ENCODE measurements at places on chromosomes 4 and X.

DNA sequence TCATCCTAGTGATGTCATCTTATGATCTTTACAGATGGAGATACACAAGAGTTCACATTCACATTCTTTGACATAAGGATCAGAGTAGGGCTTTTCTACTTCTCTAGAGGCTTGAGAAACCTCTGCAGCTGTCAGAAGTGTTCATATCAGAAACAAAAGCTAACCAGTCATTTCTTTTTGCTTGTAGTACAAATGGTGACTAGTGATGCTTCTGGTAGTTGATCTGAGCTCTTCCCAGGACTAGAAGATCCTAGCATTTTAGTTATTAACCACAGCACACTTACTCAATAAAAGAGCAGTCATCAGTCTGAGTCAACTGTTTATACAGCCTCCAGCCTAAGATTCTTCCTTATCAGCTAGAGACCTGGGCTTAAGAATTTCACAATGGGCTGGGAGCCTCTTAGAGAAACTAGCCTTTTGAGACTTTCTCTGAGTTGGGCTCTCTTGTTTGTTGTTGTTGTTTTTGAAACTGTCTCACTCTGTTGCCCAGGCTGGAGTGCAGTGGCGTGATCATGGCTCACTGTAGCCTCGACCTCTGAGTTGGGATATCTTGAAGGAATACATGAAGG, 84.1 kb downstream of the TMEM164 start:
- DNase-seq = no peak

GRCh38 chr4:105058177-105058812, 88.4 kb upstream of the TET2 start:
- DNase-seq = no peak

GRCh38 chr4:2320746-2321145, 58.8 kb upstream of the MXD4 start:
- no peak for DNase-seq

DNA sequence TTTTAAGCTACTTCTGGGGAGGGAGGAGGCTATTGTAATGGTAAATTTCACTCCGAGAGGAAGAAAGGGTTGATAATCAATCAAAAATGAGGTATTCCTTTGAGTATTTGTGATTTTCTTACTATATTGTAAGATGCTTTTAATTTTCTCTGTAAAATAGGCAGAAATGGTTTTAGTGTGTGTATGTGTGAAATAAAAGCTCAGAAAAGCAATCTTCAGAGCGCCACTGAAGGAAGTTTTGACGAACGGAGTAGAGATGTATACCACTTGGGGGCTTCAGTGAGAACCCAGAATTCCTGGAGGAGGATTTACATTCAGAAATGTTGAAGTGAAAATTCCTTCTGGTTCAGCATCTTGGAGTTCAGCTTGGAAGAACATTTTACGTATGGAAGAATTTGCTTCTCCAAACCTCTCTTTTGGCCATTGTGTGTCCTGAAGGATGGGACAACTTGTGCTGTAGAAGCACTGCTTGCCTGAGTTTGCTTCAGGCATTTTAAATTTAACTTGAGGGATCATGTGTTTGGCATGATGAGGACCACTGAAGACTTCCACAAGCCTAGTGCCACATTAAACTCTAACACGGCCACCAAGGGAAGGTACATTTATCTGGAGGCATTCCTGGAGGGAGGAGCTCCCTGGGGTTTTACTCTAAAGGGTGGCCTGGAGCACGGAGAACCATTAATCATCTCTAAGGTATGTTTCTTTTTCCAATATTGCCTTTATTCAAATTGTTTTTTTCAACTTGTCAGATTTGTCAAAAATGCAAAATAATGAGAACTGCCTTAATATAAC, 695 bp downstream of the SHROOM3 start:
- DNase-seq = no peak

GRCh38 chr4:180098586-180098985, 2144.6 kb upstream of the TENM3 start:
- no peak for DNase-seq

DNA sequence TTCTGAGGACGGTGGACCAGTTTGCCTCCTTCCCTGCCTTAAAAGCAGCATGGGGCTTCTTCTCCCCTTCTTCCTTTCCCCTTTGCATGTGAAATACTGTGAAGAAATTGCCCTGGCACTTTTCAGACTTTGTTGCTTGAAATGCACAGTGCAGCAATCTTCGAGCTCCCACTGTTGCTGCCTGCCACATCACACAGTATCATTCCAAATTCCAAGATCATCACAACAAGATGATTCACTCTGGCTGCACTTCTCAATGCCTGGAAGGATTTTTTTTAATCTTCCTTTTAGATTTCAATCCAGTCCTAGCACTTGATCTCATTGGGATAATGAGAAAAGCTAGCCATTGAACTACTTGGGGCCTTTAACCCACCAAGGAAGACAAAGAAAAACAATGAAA, 255.3 kb downstream of the RAPGEF2 start:
- no peak for DNase-seq

DNA sequence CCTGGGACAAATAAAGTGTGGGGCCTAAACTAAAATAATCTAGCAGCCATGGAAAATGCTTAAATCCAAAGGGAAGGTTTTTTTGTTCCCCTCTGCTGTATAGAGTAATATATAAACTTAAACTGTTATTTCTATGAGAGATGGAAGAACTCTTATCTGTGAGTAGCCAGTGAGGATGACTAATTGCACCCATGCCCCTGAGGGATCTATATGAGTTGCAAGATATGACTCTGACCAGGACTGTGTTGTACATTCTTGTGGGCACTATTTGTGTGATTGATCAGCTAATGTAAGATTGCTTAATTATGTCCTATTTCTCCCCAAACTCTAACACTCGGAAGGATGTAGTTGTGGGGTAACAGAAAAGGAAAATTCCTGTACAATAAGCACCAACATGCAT, 35.2 kb upstream of the AMBN start:
- DNase-seq = no peak

GRCh38 chrX:39445336-39445735, 644.1 kb downstream of the MID1IP1 start:
- no peak for DNase-seq

GRCh38 chr4:144591401-144591800, 54.6 kb upstream of the HHIP start:
- no peak for DNase-seq

GRCh38 chr4:174928174-174928573, 10.0 kb downstream of the ADAM29 start:
- no peak for DNase-seq

GRCh38 chrX:40154250-40154852, 56.6 kb upstream of the BCOR start:
- no peak for DNase-seq

GRCh38 chr4:77697860-77698590, 92.4 kb downstream of the CXCL13 start:
- DNase-seq = no peak

GRCh38 chr4:75434105-75434504, 80.1 kb downstream of the RCHY1 start:
- DNase-seq = no peak

GRCh38 chr4:9146967-9147366, 23.2 kb upstream of the FAM90A26 start:
- DNase-seq = no peak

- DNase-seq = no peak
Measured at GRCh38 chr4:55615008-55615407, 21.1 kb downstream of the NMU start.

DNA sequence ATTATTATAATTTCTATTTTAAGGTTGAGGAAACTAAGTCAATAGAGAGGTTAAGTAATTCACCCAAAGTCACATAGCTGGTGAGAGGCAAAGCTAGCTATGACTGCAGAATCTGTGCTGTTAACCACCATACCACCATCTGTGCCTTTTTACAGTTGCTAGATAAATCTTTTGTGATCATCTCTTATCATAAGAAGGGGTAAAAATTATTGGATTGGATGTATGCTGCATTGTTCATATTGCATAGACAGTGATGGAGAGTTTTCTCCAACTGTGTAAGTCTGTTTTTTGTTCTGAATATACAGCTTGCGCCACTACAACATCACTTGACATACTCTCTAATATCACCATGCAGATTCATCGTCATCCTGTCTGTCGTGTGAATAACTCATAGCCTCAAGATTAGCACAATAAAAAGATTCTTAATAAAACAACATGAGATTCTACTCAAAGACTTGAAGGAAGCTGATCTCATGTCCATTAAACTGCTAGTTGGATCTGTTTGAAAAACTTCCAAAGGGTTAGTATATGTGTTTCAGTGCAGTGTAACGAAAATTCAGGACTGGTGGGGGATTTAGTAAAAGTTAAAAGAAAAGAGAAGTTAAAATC, 495.9 kb downstream of the SPRY1 start:
- DNase-seq = no peak

DNA sequence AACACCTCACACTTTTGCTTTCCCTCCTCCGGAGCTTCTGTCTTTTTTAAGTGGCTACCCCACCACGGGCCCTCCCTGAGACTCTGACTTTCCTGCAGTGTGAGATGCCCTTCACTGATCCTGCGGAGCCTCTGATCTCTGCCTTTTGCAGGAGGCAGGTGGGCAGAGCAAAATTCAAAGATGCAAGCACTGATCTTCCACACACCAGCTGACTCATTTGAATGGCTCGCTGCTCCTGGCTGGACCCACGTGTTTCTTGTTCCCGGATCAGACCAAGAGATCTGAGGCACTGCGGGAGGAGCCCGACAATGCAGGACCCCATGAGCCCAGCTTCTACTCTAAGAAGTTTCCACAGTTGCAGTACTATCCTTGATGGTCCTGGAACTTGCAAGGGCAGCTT, 1607.9 kb upstream of the TENM3 start:
- no peak for DNase-seq

DNA sequence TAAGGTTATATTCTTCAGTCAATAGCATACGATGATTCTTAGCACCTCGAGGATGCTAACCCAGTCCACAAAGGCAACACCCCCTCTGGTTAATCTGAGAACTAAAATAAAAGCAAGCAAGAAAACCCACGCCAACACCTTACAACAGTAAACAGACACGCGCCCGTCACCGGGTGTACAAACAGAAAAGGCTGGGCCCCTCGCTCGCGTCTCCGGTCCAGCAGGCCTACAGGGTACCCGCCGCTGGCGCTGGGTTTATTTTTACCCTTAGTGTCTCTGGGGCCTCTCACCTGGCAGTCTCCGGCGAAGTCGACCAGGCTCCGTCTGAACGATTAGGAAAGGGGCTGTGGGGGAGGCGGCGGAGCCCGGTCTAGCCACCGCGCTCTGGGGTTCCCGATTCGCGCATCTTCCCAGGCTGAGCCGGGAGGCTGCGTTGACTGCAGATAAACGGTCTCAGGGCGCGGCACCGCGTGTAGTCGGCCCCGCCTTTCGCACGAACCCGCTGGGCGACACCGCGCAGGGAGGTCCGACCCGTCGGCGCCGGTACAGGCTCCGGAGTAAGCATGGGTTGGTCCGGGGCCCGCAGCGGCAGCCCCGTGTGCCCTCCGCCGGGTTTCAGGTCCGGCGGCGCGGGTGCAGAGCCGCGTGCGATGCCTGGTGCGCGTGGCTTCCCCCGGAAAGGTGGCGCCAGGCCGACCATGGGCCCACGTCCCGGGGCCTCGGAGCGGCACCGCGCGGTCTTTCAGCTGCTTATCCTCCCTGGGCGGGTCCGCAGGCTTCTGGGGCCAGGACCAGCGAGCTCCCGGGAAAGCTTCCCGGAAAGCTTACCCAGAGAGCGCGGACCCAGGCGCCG, 441 bp downstream of the SLC9B2 start:
- peak; percentile 33 for DNase-seq

DNA sequence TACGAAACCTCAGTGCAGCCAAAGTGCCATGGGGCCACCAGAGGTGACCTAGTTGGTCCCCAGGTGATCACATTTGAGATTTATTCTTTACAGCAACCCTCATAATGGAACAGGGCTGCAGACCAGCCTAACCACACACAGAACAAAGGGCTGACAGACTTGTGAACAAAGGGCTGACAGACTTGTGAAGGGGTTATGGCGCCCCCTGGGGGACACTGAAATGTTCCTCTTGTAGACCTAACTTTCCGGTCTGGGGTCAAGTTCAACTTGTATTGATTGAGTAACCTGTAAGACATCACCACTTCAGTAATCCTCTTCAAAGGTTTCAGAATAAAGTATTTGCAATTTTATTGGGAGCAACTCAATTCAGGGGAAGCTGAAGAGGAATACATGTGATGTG, 175.9 kb upstream of the RPS6KA3 start:
- peak; percentile 64 for DNase-seq

- DNase-seq = no peak
Measured at GRCh38 chr4:165308606-165309005, 18.9 kb upstream of the MSMO1 start.

- DNase-seq = no peak
Measured at GRCh38 chrX:25012793-25013631, 2.8 kb downstream of the ARX start.

GRCh38 chr4:886244-886643, 45.9 kb downstream of the GAK start:
- no peak for DNase-seq

DNA sequence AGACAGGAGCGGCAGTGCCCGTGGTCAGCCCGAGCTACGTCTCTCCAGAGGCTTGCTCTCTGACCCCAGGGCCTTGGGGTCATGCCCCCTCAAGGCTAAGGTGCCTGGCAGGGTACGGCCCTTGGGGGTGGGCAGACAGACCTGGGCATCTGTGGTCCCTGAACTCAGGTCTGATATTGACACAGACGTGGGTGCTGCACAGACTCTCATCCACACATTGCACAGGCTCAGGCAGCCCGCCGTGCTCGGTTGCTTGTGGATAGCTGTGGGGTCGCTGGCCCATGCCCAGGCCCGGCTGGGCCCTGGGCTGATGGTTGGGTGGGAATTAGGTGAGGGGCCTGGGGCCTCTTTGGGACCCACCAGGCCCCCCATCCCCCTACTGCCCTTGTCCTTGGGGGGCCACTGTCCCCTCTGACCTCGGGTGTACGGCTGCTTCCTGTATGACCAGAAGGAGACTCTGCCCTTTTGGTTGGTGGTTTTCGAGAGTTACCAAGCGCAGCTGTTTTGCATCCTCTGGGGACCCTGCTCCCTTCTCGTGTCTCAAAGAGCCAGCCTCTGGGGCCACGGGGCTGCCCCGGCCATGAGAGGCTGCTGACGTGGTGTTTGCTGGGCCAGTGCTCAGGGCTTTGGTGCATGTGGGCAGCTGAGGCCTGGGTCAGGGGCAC, 10.1 kb downstream of the FGFRL1 start:
- no peak for DNase-seq

DNA sequence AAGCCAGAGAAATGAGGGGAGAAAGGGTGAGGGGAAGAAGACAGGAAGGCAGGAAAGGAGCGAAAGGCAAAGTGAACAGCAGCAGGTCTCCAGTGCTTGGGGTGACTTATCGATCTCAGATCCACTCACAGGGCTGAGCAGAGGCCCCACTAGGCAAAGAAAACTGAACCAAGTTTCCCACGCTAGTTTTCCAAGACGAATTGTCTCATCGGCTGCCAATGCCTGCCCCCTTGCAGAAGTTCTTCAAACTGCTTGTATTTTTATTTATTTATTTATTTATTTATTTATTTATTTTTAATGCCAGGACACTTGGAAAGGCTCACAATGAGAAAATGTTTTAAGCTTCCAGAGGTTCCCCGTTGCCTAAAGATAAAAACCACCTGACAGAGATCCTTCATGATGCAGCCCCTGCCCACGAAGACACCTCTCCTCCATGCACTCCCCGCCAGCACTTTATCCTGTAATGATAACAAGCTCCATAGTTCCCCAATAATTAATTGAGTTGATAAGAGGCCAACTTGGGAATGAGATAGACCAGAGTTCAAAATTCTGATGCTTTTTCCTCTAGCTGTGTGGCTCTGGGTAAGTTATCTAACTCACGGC, 43.2 kb downstream of the QDPR start:
- no peak for DNase-seq
